Thoracic aorta (tissue), 2 donors: ENCODE measurements at places on chromosomes 6 and 20. TPM values are rescaled to one million over a fixed set of nuclear protein-coding genes. Genes with fewer than 3 reads are reported as not detected.

GRCh38 chr6:2103765-2104523, 141.5 kb downstream of the GMDS start:
- no peaks in the 10 kb centered on the region for H3K27me3 ChIP-seq
- H3K36me3 ChIP-seq: no peaks in the 10 kb centered on the region
- peaks cover 12% of the 10 kb centered on the region for H3K4me1 ChIP-seq

DNA sequence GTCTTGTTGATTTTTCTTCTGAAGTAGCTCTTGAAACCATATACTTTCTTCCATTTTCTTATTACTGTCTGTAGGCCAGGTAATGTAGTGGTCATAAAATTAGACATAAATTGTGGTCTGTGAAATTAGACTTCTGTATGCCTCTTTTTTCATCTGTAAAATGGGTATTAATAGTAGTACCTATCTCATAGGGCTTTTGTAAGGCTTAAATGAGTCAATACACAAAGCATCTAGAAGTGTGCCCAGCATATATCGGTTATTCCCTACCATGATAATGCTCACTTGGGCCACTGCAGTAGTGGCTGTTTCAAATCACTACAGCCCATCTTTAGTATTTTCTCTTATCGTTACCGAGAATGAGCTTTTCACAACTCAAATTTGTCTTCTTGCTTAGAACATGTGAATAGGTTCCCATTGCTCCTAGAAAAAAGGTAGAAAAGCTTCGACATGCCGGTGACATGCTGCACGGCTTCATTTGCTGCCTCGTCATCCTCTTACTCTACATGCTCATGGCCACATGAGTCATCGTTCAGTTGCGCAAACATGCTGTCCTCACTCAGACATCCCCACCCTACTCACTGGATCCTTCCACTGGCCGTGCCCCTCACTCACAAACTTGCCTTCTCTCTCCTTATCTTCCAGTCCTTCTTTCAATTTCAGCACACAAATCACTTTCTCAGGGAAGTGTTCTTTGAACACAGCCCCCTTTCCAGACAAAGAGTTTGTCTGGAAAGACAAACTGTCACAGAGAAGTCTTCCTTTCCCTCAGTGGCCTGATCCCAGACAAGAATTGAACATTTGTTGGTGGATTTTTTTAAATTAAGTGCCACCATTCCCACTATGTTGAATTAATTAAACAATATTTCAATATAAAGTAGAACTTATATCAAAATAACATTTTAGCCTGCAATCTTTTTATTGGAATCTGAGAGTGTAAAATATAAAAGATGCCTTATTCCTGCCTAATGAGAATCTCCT, 32.2 kb upstream of the ERVFRD-1 start:
- DNase-seq: peak; percentile 57
- no peaks in the 10 kb centered on the region for H3K36me3 ChIP-seq
- H3K27me3 ChIP-seq: no peaks in the 10 kb centered on the region
- H3K27ac ChIP-seq: no peak overlapping the region

GRCh38 chr20:1802385-1803060, 92.7 kb upstream of the SIRPA start:
- H3K27me3 ChIP-seq: no peaks in the 10 kb centered on the region
- peaks cover 13% of the 10 kb centered on the region for H3K4me1 ChIP-seq
- H3K27ac ChIP-seq: peak overlapping the region; percentile 59

DNA sequence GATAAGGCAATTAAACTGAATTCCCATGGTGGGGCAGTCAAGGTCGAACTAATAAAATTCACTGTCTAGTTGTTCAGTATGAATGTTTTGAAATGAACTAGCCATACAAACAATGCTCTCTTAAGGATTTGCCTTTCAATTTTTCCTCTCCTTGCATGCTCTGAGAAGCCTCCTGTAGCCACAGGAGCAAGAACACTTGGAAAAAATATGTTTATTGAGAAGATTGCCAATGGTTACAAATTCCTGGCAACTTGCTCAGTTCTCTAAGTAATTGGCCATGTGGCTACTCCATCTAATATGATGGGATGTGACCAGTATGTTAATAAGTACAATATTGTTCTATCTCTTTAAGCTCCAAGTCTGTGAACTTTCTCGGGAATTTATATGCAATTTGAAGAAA, 49.4 kb downstream of the FUT9 start:
- DNase-seq: no peak
- no peak overlapping the region for H3K4me3 ChIP-seq
- H3K36me3 ChIP-seq: no peaks in the 10 kb centered on the region
- H3K27ac ChIP-seq: no peak overlapping the region

DNA sequence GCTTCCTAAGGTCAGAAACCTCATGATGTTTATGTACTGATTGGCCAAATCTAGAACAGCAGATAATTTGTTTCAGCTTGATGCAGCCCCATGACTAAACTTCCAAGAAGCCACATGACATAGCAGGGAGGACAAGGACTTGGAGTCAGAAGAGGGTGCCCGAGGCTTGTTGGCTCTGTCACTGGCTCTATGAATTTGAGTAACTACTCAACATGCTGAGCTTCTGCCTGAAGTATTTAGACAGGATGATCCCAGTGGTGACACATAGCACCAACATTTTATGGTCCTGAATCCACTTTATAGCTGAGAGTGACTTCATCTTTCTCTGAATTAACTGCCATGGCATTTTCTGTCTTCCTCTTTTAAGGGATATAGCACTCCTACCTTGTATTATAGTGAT, 13.5 kb upstream of the TBX18 start:
- H3K4me1 ChIP-seq: no peaks in the 10 kb centered on the region
- H3K4me3 ChIP-seq: no peak overlapping the region
- no peak overlapping the region for H3K27ac ChIP-seq
- no peaks in the 10 kb centered on the region for H3K27me3 ChIP-seq
- H3K36me3 ChIP-seq: no peaks in the 10 kb centered on the region
- no peak for DNase-seq

DNA sequence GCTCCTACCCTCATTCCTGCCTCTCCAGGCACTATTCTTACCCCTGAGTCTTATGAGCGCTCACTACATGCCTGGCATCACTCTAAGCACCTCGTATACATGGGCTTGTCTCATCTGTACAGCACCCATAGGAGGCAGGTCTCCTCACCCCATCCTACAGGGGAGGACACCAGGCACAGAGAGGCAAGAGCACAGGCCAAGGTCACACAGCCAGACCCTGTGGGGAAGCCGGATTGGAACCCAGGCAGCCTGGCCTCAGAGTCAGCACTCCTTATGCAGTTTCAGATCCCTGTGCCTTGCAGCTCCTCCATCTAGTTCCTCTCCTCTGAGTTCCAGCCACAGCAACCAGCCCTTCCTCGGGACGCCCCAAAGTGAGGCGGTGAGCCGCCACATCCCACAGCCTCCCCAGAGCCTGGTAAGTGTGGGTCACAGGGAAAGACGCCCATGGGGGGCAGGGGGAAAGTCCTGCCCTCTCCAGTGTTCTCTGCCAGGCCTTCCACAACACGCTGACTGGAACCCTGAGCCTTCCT, 103.3 kb downstream of the NFATC2 start:
- H3K27ac ChIP-seq: no peak overlapping the region
- H3K4me3 ChIP-seq: no peak overlapping the region
- DNase-seq: no peak

GRCh38 chr20:3203315-3204123, 963 bp downstream of the DDRGK1 start:
- peaks cover 18% of the 10 kb centered on the region for H3K36me3 ChIP-seq
- DNase-seq: no peak
- H3K4me1 ChIP-seq: peaks cover 3% of the 10 kb centered on the region

GRCh38 chr20:64086801-64087200, 2.6 kb upstream of the LKAAEAR1 start:
- peaks cover 10% of the 10 kb centered on the region for H3K4me1 ChIP-seq
- H3K4me3 ChIP-seq: no peak overlapping the region
- H3K27ac ChIP-seq: no peak overlapping the region
- H3K27me3 ChIP-seq: no peaks in the 10 kb centered on the region

DNA sequence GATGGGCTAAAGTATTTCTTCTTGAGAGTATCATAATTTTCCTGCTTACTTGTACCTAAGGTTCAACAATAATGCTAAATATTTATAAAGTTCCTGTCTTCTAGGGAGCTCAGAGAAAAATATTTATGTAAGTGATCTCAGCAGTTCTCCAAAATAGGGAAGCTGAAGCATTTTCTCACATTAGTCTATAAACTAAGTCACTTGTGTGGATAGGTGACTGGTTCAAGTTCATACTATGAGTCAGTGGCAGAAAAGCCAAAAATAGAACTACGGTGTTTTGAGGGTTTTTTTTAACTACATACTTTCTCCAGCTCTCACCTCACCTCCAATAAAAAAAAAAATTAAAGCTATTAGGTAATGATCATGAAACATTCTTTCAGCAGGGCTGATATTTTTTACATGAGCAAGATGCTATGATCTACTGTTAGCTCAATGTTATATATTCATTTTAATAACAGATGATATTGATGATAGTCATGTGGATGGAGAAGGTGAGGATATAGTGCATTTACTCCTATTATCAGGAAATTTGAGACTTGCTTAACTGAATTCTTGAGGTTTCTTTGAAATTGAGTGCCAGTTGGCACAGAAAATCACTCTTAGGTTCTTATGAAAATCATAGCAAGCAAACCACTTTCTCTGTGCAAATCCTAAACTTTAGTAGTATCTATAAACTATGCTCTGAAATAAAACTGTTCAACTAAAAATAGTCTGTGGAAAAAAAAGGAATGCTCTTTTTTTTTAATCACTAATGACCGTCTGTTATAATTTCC, 4.1 kb upstream of the MOXD1 start:
- no peak overlapping the region for H3K27ac ChIP-seq
- H3K36me3 ChIP-seq: no peaks in the 10 kb centered on the region
- DNase-seq: no peak
- no peaks in the 10 kb centered on the region for H3K27me3 ChIP-seq

DNA sequence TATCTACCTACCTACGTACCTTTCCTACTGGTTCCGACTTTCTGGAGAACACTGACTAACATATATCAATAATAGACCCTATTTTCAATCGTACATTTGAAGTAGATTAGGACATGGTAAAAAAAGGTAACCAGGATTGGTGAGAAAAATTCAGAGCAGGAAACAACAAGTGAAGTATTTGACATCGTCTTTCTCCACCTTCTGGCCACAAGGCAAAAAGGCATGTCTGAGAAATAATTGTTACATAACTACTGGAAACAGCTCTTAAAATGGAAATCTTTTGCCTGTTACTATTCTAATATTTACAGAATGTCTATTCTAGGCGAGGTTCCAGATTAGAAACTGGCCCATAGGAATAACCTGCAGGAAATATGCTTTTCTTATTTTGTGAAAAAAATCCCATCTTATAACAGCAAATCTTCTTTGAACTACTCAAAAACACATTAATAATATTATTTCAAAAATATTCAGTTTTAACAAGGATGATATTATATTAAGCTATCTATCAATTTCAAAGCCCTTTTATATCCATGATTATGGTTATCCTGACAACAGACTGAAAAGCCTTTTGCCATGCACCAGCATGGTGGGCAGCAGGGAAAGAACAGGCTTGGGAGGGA, 80.8 kb downstream of the RCAN2 start:
- no peak overlapping the region for H3K27ac ChIP-seq
- H3K4me3 ChIP-seq: no peak overlapping the region
- no peaks in the 10 kb centered on the region for H3K36me3 ChIP-seq
- H3K27me3 ChIP-seq: no peaks in the 10 kb centered on the region
- no peak for DNase-seq

DNA sequence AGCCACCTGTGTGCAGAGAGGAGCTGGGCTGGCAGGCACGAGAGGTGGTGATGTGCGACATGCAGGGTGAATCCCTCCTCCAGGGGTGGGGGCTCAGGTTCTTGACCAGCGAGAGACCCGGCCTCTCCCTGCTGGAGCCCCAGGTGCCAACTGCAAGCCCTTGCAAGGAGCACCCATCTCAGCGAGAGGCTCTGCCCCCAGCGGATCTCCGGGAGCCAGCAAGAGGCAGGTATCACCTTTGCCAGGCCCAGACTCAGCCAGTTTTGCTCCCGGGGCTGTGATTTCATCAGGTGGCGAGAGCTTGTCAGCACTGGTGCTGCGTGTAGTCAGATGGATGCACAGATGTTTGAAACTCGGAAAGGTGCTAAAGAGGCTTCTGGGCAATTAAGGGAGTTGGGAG, 87.7 kb downstream of the TFAP2C start:
- H3K27ac ChIP-seq: no peak overlapping the region
- H3K27me3 ChIP-seq: no peaks in the 10 kb centered on the region
- H3K36me3 ChIP-seq: no peaks in the 10 kb centered on the region
- H3K4me1 ChIP-seq: no peaks in the 10 kb centered on the region

DNA sequence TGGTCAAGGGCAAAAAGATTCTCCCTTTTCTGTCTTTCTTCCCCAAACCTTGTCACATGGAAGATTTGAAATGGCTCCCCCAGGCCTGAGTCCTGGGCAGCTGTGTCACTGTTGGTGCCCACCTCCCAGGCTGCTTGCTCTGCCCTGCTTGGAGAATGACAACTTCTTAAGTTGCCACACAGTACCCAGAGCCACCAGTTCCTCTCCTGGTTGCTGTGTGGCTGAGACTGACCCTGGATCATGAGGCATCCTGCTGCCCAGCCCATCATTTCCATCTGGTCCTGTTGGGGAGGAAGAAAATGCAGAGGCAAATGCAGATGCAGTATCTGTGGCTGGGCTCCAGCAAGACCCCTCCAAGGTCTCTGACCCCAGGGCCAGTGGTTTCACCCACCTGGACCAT, 113.7 kb downstream of the PHACTR3 start:
- no peaks in the 10 kb centered on the region for H3K4me1 ChIP-seq
- no peak for DNase-seq
- no peaks in the 10 kb centered on the region for H3K27me3 ChIP-seq
- no peak overlapping the region for H3K4me3 ChIP-seq

GRCh38 chr6:46191961-46192360, 21.2 kb upstream of the ENPP5 start:
- H3K4me3 ChIP-seq: no peak overlapping the region
- H3K27ac ChIP-seq: peak overlapping the region; percentile 71
- no peak for DNase-seq
- peaks cover 37% of the 10 kb centered on the region for H3K4me1 ChIP-seq
- no peaks in the 10 kb centered on the region for H3K27me3 ChIP-seq

- peak within 1 kb of the TSS; percentile 78 for H3K4me3 ChIP-seq
- peaks cover 18% of the 10 kb centered on the region for H3K36me3 ChIP-seq
- peak within 1 kb of the TSS; percentile 71 for H3K27ac ChIP-seq
- no peaks in the 10 kb centered on the region for H3K27me3 ChIP-seq
- DNase-seq: peak; percentile 72
- peaks cover 5% of the 10 kb centered on the region for H3K4me1 ChIP-seq
Observed at GRCh38 chr6:28225056-28225834, at the start of gene ZSCAN9. ZSCAN9 (plus strand) TSS chr6:28225275; CDS start chr6:28227085, 1,810 bp downstream.

- no peaks in the 10 kb centered on the region for H3K4me1 ChIP-seq
- H3K4me3 ChIP-seq: no peak overlapping the region
- no peaks in the 10 kb centered on the region for H3K27me3 ChIP-seq
- no peak for DNase-seq
Observed at GRCh38 chr6:31568537-31568961, 3.5 kb upstream of the LTA start.

GRCh38 chr6:106749609-106750008, 120.2 kb downstream of the QRSL1 start:
- DNase-seq: no peak
- H3K27me3 ChIP-seq: no peaks in the 10 kb centered on the region
- no peaks in the 10 kb centered on the region for H3K4me1 ChIP-seq

- peak overlapping the region; percentile 93 for H3K4me3 ChIP-seq
- H3K36me3 ChIP-seq: no peaks in the 10 kb centered on the region
- H3K4me1 ChIP-seq: peaks cover 20% of the 10 kb centered on the region
- no peak for DNase-seq
- peak overlapping the region; percentile 93 for H3K27ac ChIP-seq
Observed at GRCh38 chr6:110874880-110875547, 429 bp downstream of the AMD1 start.

Gene DTD1
- 36.9 TPM for total RNA-seq

Gene TPBG
- 38.7 TPM for total RNA-seq

Gene CCN6
- total RNA-seq: not detected

Gene CSNK2A1
- total RNA-seq: 83.9 TPM

Gene ANKEF1
- total RNA-seq: 0.41 TPM

Gene MEI4
- not detected for total RNA-seq

Gene PTK7
- 6.8 TPM for total RNA-seq

Gene RIPOR3
- 8.4 TPM for total RNA-seq
